ENCODE measurements at places on chromosomes 5 and 9.

- DNase-seq, result no peak
Observed at GRCh38 chr5:82640916-82641315, 362.8 kb upstream of the RPS23 start.

- DNase-seq, result no peak
Observed at GRCh38 chr9:88258601-88259000, 120.3 kb upstream of the SPATA31C2 start.

DNA sequence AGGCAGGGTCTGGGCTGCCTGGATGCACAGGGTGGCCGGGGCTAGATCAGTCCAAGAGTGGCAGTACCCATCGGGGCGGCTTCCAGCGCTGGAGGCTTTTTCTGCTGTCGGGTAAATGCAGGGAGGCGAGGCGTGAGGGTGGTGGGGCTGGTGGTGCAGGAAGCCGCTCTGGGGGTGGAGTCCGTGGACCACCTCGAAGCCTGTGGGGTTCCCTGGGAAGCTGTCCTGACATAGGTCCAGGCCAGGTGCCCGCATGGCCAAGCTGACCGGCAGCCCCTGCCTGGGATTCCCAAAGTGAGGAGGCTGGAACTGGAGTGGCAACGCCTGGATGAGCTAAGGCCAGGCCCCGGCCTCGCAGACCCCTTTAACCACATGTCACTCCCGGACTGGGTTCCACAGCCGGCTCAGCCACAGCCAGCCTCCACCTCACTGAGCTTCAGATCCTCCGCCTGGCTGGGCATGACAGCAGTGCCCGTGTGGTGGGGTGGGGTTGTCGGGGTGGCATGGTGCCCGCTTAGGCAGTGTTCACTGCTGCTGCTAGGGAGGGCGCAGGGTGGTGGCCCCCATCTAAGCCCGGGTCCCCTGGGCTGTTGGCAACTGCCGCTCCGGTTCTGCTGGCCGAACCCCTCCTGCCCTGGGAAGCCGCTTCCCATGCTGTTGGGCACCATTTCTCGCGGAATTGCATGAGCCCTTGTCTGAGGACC is 1.4 kb upstream of the QRFP start:
- DNase-seq, result no peak

- no peak for DNase-seq
Observed at GRCh38 chr5:72108202-72109061, 1.2 kb downstream of the MAP1B start.

DNA sequence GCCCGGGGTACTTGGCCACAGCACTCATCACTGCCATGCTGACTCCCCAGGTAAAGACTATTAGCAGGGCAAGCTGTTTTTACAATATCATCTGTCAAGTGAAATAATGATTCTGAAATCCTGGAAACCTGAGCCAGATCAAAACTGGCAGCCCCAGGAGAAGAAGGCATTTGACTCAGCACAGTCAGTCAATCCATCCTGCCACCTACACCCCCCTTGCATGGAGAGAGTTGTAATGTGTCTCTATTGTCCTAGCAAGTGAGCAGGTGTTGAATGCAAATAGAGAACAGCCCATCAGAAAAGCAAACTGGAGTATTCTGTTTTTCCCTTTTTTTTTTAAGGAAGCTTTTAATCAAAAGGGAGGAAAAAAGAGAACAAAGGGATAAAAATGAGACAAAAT is 291.2 kb downstream of the BRINP1 start:
- DNase-seq, result no peak

GRCh38 chr5:139881143-139881733 is 85.6 kb downstream of the PSD2 start:
- peak; percentile 89 for DNase-seq

Data from NCI-H1417 treated with DMSO at 0.1 percent for 48 hours (cell line).